Stimulated activated CD8-positive, alpha-beta memory T cell treated with anti-CD3 and anti-CD28 coated beads, Interleukin-15, amount 100 ng/mL, for 24 hours (primary cell): ENCODE measurements at places on chromosomes 4 and X.

GRCh38 chr4:31545755-31546154, 825.6 kb downstream of the PCDH7 start:
- DNase-seq: no peak

GRCh38 chr4:25154594-25155265, 5.5 kb downstream of the SEPSECS start:
- no peak for DNase-seq

GRCh38 chr4:1903035-1903434, 31.8 kb downstream of the NSD2 start:
- DNase-seq: no peak

- DNase-seq: no peak
These were observed 959.0 kb downstream of the C4orf33 start for GRCh38 chr4:130054908-130055307.

GRCh38 chr4:148016063-148016637, 284.3 kb downstream of the ARHGAP10 start:
- no peak for DNase-seq

DNA sequence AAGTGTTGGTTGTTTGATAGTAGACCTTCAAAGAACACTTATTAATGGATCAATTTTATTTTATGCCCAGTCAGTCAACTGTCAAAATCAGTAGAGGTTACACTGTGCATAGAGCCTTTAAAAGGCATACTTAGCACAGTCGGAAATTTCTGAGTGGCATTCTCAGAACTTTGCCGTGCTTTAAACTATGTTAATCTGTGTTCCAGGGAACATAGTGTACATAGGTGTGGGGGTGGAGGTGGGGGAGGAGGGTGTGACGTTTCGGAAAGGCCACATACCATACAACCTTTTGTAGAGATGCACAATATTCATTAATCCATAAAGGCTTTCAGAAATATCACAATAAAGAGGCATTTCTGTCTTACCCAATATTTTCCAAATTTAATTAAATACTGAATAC, 75.8 kb downstream of the RS1 start:
- DNase-seq: no peak

DNA sequence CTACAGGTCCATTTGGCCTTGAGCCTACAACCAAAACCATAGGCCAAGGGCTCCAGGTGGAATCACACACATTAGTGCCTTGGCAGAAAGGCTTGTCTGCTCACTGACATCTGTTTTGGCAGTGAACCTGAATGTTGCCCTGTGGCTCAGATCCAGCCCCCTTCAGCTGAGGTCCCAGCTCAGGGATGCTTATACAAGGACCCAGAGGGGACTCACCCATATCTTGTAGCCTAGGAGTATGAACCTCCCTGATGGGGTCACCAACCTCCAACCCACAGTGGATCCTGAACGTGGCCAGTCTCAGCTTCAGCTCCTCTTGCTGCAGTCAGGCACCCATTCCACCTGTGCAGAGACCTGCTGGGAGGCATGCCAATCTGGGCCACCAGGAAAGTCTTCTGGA, 50.8 kb upstream of the HMX1 start:
- DNase-seq: no peak

DNA sequence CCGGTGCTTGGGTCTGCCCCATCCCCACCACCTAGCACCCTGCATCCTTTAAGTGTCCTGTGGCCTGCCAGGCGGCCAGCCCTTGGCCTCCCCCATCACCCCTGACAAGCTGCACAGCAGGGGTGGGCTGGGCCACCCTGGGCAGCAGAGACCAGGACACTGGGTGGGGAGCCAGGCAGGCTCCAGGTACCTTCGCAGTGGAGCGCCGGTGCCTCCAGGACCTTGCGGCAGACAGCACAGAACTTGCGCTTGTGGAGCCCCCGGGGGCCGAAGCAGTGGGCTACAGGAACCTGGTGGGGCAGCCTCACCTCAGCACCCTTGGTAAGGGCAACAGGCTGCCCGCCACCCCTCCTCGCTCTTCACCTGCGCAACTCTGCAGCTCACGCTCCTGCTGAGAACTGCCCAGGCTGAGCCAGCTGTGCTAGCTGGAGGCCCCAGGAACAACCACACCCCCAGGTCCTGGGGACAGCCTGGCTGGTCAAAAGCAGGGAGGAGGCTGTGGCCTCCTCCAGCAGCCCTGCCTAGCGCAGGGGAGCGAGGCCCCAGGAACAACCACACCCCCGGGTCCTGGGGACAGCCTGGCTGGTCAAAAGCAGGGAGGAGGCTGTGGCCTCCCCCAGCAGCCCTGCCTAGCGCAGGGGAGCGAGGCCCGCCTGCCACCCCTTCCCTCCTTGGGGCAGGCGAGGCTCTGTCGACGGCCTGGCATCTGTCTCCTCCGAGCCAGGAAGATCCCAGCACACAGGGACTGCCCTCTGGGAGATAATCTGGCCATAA, 4.6 kb downstream of the DGKQ start:
- DNase-seq: no peak

- no peak for DNase-seq
These were observed 83.2 kb downstream of the GPR143 start for GRCh38 chrX:9682456-9682855.

DNA sequence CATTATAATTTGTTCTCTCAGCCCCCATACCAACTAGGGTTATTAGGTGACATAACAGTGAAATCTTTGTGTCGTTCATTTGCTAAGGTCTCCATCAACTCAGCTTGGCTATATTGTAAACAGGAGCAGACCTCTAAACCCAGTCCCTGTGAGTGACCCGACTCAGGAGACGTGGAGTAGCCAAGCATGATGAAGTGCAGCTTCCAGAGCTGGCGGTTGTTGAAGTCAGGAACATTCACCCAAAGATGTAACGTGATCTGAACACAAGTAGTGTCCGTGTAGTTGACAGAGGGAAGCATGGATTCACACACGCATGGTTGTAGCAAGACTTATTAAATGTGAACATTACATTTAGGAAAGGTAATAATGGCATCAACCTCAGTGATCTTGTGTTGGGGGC, 102.3 kb downstream of the FAM193A start:
- DNase-seq: no peak

- no peak for DNase-seq
These were observed 20.4 kb downstream of the MSANTD1 start for GRCh38 chr4:3269105-3269927.

GRCh38 chr4:172951679-172952451, 216.7 kb upstream of the GALNT7 start:
- DNase-seq: no peak

DNA sequence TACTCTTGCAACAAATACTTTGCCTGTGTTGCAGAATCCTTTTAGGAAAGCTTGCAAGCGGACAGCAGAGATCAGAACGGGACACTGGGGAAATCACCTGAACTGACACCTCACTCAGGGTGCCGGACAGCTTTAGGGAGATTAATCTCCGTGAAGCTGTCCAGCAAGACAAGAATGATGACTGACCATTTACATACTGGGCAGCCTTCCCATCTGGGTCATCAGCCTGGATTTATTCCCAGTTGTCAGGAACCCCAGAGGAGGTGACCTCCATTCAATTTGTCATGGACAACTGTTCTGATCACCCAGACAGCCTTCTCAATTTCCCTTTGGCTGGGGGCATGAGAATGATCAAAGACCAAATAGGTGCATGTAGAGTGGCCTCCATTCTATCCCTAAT, 93.0 kb upstream of the EGFL6 start:
- DNase-seq: no peak

GRCh38 chr4:15901998-15902397, 36.5 kb downstream of the FGFBP1 start:
- DNase-seq: no peak

DNA sequence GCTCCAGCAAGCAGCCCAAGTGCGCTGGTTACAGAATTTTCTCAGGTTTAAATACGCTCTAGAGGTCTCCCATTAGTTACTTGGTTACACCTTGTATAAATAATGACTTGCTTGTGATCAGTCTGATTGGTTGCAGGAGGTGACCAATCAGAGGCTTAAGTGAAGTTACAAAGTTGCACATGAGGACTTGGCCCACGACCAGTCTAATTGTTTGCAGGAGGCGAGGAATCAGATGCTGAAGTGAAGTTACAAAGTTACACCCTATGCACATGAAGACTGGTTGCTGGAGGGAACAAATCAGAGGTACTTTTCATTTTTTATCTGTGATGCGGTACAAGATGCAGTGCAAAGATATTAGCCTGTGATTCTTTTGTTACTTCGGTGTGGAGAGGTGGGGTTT, 80.7 kb downstream of the UBE2NL start:
- DNase-seq: no peak

DNA sequence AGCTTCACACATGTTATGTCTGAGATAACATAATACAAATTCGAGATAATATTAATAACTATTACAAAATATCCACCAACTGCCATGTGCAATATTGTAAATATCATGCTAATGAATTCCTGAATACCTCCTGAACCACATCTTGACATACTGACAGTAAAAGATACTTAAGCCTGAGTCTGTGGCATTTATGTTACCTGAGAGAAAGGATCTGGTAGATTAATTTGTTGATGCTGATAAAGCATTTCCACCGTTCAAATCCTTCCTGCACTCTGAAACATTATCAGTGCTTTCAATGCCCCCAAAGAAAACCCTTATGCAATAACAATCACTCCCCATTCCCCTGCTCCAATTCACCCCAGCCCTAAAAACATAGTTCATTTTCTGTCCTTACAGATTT, 38.8 kb upstream of the ADGRA3 start:
- DNase-seq: no peak

- no peak for DNase-seq
These were observed 341.2 kb upstream of the FMR1 start for GRCh38 chrX:147570483-147570882.

DNA sequence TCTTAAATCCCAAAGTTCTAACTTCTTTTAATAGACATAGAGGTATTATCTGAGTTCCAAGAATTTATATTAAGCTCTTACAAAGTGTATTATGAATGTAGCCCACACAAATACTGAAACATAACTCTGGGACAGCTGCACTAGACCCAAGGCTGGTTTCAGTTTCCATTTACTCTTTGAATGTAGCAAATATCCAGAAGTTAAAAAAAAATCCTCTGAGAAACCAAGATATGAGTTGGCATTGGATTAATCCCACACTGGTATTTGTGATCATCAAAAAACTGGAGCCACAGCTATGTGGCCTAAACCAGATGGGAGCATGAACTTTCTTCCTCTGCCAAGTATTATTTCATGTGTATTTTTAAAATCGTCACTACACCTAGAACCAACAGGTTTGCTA, 23.6 kb upstream of the SMPX start:
- no peak for DNase-seq

DNA sequence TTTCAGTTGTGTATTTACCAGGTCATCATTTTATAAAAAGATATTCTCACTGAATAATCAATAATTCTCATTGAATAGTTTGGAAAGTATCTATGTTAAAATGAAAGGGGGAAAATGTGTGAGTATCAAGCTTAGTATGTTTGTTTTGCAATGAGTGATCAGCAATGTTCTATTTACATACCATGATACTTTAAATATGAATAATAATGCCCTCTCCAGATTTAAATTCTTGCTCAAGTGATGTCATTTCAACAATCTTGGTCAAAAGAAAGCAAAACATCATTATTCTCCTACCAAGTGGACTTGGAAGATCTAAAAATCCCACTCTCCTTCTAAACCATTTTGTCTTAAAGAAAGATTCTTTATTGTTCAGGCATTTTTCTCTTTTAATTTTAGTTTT, 42.1 kb upstream of the ANKRD50 start:
- DNase-seq: no peak

- DNase-seq: no peak
These were observed 141.9 kb downstream of the THOC2 start for GRCh38 chrX:123590842-123591486.

DNA sequence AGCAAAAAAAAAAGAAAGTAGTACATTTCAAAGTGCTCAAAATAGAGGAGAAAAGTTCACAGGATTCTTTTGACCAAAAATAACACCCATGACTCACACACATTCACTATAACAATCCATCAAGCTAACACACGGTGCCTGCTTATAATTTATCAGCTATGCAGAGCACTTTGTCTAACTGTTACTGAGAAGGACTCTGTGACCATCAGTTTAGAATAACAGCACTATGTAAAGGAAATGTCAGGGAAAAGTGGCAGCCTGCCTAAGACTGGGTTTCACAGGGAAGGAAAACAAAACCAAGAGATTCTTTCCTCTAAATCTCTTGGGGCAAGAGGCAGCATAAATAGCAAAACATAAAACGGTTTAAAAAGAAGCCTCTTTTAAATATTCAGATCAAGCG, 54.8 kb downstream of the CCDC149 start:
- no peak for DNase-seq

DNA sequence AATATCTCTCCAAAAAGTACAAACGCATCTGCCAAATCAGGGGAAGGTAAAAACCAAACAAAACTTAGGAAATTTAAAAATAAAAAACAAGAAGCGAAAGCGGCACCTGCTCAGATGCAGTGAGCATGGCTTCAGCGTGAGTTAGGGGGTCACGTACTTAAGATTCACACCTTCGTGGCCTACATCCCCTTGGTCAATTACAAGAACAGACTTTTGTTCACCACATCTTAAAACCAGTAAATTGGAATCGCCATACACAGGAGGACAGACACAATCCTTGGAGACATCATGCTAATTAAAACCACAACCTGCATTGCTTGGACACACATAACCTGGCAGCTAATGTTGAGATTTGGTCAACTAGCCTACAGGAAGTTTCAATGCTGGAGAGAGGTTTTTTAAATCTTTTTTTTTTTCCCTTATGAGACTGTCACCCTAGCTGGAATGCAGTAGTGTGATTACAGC, 12.5 kb upstream of the SEL1L3 start:
- DNase-seq: no peak

DNA sequence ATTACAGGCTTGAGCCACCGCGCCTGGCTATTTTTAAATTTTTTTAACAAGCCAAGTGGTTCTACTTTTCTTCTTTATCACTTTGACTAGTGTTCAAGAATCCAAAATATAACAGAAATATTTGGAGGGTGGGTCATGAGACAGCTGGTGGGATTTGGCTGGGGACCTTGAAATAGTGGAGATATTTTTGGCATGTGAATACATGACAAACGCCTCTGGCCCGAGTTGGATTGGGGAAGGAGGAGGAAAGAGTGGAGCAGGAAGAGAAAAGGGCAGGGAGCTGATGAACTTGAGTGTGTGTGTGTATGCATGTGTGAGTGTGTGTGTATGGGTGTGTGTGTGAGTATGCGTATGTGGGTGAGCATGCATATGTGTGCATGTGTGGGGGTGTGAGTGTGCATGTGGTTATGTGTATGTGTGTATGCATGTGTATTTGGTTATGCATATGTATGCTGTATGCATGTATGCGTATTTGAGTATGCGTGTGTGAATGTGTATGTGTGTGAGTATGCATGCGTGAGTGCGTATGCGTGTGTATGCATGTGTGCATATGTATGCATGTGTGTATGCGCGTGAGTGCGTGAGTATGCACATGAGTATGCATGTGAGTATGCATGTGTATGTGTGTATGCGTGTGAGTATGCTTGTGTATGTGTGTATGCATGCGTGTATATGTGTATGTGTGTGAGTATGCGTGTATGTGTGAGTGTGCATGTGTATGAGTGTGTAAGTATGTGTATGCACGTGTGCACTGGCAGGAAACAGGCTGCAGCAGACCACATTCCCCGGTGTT, 49.6 kb downstream of the JADE1 start:
- DNase-seq: no peak

DNA sequence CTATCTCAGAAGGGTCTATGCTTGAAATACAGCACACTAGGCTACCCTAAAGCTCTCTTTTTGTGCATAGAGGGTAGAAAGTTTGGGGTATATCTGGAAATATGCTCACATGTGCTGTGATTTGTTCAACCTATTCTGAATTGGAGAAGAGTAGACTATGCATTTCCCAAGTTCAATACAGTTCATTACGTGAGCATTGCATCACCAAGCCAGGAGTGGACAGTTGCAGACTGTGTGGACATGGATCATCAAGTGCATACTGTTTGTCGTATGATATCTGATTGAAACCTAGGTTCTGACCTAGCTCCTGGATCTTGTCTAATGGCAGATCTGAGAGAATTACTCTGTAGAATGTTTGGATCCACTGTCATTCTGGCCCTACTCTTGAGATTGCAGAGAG, 161.1 kb downstream of the FRAS1 start:
- DNase-seq: no peak
